Suppressor macrophage treated with lipopolysaccharide for 1 hour (primary cell): ENCODE measurements at places on chromosomes 12 and 14.

DNA sequence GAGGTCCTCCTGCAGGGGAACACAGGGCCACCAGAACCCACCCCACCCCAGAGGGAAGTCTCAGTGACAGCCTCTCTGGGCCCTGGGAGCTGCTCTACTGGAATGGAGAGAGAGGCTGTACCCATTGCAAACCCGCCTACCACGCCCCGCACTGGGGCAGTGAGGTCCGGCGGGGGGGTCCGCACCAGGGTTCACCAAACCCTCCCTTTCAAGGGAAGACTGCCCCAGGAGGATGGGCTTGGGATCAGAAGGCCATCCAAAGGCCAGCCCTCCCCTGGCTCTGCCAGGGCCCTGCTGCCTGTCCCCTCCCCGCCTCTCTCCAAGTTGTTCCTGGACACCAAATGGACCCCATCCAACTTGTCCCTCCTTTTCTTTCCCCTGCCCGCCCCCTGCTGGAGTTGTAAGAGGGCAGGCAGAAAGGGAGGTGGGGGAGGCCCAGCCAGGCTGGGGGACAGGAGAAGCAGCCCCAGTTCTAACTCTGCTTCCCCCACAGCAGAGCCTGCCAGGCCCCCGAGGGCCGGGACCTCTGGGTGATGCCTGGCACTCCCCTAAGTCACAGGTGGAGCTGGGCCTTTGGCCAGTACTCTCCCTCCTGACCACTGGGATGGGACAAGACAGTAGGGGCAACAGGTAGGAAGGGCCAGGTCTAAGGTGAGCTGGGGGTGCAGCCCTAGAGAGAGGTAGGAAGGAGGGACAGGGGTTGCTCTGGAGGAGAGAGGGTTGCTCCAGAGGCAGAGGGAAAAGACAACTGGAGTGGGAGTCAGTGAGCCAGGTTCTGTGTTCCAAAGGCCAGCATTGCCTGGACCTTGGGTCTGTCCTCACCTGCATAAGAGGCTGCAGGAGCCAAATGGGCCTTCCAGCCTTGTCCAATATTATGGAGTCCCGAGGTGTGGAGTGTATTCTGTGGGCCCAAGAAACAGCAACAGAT is 3.2 kb upstream of the DIO3 start:
- no peak for DNase-seq

- DNase-seq, result no peak
These were observed 640.9 kb downstream of the MED13L start for GRCh38 chr12:115636546-115636945.

DNA sequence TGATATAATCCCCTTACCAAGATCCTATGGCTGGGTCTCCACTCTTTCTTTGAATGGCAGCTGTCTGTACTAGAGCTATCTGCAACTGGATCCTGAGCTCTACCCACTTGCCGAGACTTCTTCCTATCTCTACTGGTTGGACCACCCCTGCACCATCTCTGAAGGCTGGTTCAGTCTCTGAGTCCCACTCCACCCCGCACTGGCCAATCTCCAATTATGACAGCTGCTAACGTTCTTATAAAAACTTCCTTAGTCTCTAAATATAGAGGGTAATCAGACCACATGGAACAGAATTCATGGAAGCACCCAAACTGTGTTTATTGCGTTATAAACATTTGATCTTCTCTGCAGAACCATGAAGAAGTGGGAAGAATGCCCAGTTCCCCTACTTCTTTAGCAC is 186.6 kb upstream of the EEA1 start:
- no peak for DNase-seq

GRCh38 chr12:53696655-53697331 is 20.9 kb upstream of the ATP5MC2 start:
- DNase-seq, result peak; percentile 11

- DNase-seq, result no peak
These were observed 34.1 kb downstream of the CYP46A1 start for GRCh38 chr14:99718031-99718810.

GRCh38 chr12:26646571-26646970 is 186.4 kb downstream of the ITPR2 start:
- no peak for DNase-seq

DNA sequence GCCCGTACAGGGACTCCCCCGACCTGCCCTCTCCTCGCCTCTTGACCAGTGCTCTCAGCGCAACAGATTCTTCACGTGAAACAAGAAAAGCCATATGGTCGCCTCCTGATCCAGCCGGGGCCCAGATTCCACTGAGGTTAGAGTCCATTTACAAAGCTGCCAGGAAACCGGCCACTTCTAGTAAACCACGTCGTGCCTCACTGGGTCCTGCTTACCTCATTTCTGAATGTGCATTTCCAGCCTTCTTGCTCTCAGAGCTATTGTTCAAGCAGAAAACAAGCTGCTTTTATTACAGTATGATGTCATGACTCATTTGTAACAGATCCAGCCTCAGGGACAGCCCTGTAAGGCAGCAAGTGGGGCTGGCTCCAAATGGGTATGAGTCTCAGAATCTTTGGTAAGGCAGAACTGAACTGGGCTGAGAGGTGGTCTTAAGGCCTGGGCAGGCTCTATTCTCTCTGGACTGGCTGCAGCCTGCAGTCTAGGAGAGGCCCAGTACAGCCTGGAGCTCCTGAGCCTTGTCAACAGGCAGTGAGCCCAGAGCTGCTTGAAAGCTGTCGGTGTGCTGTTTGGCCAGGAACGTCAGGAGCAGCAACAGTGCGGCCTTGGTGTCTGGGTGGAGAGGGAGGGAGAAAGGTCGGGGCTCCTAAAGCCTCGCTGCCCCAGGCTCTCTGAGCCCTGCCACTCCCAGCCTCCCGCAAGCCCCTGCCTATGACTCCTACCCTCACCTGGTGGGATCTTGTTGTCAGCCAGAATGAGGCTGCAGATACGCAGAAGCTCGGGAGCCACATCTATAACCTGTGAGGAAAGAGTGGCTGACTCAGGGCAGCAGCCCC is 8.3 kb downstream of the REC8 start:
- no peak for DNase-seq

DNA sequence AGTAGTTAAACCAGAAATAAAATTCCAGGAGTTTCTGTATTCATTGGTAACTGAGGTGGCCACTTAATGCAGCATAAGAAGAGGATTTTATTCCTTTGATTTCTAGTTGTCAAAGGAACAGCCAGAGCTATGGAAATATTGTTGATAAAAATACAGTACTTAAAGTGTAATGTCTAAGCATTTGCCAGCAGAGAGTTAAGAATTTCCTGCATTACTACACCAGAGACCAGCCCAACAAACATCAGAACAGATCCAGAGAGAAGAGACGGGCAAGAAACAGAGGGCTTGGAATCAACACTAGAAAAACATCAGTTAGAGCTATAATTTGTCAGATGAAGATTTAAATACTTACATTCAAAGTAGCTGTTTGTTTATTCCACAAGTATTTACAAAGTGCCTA is 77.9 kb downstream of the ST8SIA1 start:
- DNase-seq, result no peak

DNA sequence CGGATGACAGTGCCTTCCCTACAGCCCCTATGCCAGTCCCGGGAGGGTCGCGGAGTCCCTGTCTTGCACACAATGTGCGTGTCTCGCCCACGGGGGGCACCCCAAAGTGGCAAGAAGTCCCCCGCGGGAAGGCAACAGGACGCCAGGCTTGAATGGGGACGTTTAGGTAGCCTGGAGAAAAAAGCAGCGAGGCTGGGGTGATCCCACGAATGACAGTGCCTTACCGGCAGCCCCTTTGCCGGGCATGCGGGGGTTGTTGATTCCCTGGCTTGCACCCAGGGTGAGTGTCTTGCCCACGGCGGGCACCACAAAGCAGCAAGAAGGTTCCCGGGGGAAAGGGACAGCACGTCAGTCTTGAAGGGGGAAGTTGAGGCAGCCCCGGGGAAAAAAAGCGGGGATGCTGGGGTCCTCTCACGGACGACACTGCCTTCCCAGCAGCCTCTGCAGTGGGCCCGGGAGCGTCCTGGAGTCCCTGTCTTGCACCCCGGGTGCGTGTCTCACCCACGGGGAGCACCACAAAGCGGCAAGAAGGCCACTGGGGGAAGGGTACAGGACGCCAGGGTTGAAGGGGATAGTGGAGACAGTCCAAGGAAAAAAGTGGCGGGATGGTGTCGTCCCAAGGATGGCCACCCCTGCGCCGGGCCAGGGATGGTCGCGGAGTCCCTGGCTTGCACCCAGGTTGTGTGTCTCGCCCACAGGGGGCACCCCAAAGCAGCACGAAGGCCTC is 156.8 kb upstream of the ALG10B start:
- no peak for DNase-seq

DNA sequence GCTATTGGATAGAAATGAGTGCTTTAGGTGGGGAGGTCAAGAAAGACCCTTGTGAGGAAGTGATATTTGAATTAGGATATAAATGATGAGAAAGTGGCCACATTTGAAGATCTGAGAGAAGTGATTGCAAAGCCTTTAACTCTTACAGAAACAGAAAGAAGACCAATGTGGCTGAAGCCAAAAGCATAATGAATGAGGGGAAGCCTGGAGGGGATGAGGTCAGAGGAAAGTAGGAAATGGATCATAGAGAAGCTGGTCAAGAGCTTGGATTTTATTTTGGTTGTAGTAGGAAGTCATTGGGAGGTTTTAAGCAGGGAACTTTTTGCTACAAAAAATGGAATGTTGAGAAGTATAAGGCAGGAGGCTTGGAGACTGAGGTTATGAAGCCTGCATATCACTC is 3.5 kb upstream of the GYS2 start:
- peak; percentile 59 for DNase-seq

- no peak for DNase-seq
These were observed 118.4 kb downstream of the NTN4 start for GRCh38 chr12:95672166-95672565.

- no peak for DNase-seq
These were observed 27.1 kb upstream of the DICER1 start for GRCh38 chr14:95184413-95184790.

DNA sequence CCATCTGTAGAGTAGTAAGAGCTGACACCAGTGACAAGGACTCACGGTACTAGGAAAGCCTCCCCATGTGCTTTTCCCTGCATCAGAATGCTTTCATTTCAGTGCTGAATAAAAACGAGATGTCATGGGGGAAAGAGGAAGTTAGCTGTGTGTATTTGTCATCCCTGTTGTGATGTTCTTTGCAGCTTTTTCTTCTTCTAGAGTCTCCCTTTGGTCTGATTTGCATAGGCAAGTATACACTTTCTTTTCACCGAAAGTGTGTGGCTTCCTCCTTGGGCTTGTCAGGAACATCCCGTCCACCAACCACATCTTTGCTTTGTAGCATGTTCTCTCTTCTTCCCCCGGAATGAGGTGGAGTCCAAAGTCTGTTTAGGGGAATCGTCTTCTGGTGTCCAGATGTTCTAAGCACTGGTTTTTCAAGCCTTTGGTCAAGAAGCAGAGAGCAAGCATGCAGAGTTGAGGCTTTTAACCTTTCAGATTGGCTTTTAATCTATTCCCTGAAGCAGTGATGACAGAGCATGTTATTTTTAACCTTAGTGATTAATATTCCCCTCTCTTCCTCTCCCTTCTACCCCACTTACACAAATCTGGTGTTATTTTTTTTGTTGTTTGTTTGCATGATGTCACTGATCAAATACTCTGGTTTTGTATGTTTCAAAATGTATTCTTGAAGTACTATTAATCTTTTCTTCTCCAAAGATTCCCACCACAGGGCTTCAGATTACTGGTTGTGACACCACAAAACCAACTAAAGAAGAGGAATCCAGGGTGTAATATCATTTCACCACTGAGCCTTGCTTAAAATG is 163.4 kb downstream of the SAMD4A start:
- peak; percentile 84 for DNase-seq

DNA sequence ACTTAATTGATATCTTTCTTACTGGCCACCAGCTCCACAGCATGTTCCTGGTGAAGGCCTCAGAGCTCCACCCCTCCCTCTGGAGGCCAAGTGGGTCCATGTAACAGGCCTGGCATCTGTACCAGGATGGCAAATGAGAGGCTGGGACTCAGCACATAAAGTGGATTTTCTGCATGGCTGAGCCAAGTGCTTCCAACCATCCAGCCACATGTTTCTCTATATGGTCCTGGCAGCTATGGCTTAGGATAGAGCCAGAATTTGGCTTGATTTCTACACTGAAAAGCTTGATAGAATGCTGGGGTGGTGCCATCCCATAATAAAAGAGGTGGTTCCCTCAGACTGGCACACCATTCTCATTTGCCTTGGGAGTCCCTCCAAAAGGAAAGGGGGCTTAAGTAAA is 94.1 kb downstream of the PAX9 start:
- DNase-seq, result no peak

DNA sequence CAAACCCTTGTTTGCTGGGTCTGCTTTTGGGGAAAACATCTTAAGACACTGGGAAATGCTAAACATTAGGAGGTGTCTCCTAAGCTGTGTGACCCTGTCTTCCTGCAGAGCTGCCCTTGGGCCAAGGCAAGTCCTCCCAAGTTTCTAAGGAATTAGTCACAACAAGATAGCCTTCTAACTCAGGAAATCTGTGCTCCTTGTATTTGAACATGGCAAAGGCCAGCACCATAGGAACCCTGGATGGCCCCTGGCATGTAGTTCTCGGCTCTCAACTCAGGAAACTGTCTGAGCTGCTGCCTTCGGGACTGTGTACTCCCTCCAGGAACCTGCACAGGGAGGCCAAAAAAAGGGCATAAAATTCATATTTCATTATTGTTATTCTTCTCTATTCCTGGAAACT is 37.6 kb upstream of the LTBP2 start:
- no peak for DNase-seq

- DNase-seq, result no peak
These were observed 943.6 kb downstream of the LRFN5 start for GRCh38 chr14:42550310-42550709.

- no peak for DNase-seq
These were observed 3.4 kb upstream of the KRT80 start for GRCh38 chr12:52195065-52195730.
